Activated T-helper 1 cell treated with Interleukin-2 at 50 U/mL for 16 hours (primary cell): ENCODE measurements at places on chromosomes 16 and 17.

- DNase-seq: no peak
Observed at GRCh38 chr17:18203308-18203707, 19.7 kb downstream of the ALKBH5 start.

GRCh38 chr17:12599186-12599920, 66.3 kb upstream of the MYOCD start:
- no peak for DNase-seq

DNA sequence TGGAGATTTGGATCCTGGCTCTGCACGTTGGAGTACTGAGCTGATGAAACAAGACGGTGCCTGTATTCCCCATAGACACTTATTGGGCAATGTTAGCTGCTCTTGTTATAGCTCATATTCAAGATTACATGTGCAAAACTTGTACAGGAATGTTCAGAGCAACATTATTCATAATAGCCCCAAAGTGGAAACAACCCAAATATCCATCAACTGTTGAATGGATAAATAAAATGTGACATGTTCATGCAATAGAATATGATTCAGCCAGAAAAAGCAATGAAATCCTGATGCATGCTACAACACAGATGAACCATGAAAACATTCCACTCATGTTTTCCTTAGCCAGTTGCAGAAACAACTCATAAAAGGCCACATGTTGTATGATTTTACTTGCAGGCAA, 5.7 kb upstream of the SDR42E1 start:
- no peak for DNase-seq

- DNase-seq: no peak
Observed at GRCh38 chr17:49402706-49403105, 12.0 kb downstream of the PHB1 start.

GRCh38 chr17:63275318-63275970, 170.7 kb downstream of the CYB561 start:
- DNase-seq: no peak

DNA sequence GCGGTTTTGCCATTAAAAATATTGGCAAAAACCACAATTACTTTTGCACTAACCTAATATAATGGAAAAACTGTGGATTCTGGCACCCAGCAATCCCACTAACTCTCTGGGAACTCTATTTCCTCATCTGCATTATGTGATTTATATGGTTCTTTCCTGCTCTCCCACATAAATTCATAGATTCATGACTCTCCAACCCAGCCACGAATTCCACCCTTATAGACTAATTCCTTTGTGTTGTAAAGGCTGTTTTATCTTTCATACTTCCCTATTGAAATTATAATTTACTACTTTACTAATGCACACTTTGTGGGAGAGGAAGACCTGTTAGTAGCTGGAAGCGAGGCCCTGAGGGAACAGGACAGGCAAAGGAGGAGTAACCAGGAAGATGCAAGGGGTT, 88.4 kb upstream of the GNAO1 start:
- no peak for DNase-seq
